ENCODE measurements at places on chromosomes 5 and 9.

- DNase-seq = no peak
These were observed 32.5 kb upstream of the PPP1R26 start for GRCh38 chr9:135447126-135447525.

GRCh38 chr5:10536931-10537579 lies 26.8 kb upstream of the ANKRD33B start:
- no peak for DNase-seq

- DNase-seq = no peak
These were observed 306.2 kb upstream of the ADAMTSL1 start for GRCh38 chr9:18167733-18168132.

DNA sequence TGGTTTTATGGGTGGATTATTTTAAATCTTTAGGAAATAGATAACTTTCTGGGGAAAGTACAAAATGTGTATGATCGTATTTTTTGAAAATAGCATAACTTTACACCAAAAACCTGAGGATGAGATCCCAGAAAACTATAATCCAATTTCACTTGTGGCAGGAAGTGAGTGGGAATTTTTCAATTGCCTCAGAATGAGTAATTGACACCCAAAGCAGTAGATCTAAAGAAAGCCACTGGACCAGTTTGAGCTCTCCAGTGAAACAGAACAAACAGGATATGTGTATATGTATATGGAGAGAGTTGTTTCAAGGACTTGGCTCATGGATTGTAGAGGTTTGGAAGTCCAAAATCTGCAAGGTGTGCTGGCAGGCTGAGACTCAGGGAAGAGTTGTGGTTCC lies 109.2 kb upstream of the SHB start:
- no peak for DNase-seq

- no peak for DNase-seq
These were observed 114.1 kb upstream of the PANK3 start for GRCh38 chr5:168693297-168693696.

GRCh38 chr9:131523086-131523388 lies 8.0 kb downstream of the UCK1 start:
- no peak for DNase-seq

DNA sequence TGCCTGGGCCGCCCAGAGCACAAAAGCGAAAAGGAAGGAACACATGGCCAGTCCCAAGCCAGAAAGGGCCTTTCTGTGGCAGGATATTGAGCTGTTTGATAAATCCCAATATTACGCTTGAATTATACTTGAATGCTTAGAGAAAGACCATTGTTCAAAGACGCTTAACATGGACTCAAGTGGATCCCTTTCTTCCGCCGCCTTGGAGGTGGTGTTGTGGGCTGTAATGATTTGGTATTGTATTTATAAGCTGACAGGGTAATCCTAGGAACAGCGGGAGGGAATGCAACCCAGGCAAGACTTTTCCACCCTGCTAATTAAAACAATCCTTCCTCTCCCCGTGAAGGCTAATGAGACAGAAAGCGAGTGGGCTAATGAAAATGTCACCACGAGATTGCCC lies 24.9 kb downstream of the CFAP77 start:
- no peak for DNase-seq

GRCh38 chr5:98503616-98504015 lies 269.8 kb upstream of the RGMB start:
- no peak for DNase-seq

GRCh38 chr5:153347611-153348010 lies 142.9 kb upstream of the GRIA1 start:
- DNase-seq = no peak

GRCh38 chr9:95171001-95171400 lies 146.5 kb downstream of the FANCC start:
- peak; percentile 43 for DNase-seq

DNA sequence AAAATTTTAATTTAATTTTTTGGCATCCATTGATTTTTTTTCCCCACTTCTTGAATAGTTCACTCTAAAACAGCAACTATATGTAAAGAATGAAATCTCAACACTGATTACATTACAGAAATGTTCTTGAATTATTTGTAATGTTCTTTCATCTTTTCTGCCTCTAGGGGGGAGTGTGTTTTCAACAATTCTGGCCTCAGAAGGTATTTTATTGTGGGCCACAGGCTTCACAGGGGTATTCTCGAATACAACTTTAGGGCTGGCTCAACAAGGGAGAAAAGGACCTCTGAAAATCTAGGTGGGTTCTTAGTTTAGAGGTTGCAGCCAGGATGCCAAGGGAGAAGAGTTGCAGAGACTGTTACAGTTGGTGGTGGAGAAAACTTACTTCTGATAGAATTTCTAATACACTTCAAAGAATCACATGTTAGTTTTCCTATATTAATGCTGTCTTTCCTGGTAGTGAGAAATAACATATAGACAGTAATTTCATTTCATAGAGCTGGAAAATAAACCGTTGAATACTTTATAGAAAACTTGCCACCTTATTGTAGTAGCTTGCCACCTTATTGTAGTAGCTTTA lies 3.6 kb upstream of the NPR3 start:
- peak; percentile 36 for DNase-seq

GRCh38 chr9:136981588-136982231 lies 1.1 kb upstream of the LCNL1 start:
- no peak for DNase-seq

DNA sequence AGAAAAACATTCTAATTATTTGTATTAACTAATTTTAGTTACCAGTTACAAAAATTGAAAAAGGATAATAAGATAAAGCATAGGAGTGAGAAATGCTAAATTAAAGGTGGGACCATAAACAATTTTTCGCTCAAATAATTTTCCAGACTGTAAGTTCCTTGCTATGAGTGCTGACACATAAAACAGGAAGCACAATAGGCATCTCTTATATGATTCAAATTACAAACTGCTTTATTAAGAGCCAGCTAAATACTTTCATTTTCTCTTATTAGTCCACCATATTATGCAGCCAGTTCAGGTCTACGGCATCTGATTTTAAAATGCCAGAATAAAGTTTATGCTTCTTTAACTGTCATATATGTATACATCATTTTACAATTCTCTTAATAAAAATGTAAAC lies 4.4 kb downstream of the RC3H2 start:
- DNase-seq = peak; percentile 37

GRCh38 chr5:128220841-128221240 lies 137.3 kb downstream of the SLC12A2 start:
- DNase-seq = no peak

- no peak for DNase-seq
These were observed 32.6 kb downstream of the NKX2-5 start for GRCh38 chr5:173202266-173202875.

- DNase-seq = no peak
These were observed 5.8 kb downstream of the BRD9 start for GRCh38 chr5:886716-887325.

DNA sequence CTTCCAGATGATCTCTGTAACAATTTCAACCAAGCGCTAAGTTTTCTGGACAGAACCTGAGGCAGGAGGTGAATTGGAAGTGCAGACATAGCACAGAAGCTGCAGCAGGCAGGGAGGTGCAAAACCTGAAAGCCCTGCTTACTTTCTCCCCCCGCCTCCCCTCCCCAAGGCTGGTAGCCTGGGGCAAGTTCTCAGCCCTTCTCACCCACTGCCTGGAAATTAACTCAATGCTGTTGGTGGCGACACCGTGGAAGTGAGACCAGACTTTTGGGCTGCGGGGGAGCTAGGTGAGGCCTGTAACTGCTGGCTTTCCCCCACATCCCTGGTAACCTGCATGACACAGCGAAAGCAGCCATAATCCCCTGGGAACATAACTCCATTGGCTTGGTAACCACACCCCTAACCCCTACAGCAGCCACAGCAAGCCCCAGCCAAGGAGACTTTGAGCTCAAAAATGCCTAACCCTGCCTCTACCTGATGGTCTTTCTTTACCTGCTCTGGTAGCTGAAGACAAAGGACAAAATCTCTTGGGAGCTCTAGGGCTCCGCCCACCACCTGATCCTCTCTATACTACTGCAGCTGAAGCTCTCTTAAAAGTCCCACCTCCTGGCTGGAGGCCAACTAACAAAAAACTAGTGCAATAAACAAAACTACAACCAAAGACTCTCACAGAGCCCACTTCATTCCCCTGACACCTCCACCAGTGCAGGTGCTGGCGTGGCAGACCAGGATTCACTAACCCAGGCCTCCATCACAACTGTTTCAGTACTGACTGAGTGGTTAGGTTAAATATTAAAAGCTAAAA lies 11.9 kb upstream of the OR13C8 start:
- DNase-seq = no peak

DNA sequence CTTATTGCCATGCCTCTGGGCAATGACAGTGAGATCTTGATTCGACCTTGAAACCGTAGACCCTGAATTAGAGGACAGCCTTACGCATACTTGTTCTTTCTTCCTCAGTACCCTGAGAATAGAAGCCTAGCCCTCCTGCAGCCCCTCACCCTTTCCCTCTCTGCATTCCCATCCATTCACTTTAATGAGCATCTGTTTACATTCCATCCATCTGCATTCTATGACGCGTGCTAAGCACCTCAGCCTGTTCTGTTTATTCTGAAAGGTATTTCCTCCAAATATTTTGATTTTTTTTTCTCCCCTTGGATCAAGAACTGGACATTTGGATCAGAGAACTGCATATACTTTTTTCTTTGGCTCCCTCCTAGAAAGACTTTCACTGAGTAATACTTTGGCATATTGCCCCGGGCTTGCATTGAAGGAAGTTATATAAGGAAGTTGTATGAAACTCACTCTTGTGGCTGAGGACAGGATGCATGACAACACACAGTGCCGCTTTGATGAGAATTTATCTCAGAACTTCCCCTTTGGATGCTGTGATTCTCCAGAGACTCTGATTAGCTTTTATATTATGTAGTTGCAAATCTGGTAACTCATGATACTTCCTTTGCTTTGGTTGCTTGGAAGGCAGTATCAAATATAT lies 15.7 kb downstream of the TMEM8B start:
- DNase-seq = peak; percentile 80

GRCh38 chr5:32814620-32815019 lies 103.5 kb downstream of the NPR3 start:
- DNase-seq = no peak

DNA sequence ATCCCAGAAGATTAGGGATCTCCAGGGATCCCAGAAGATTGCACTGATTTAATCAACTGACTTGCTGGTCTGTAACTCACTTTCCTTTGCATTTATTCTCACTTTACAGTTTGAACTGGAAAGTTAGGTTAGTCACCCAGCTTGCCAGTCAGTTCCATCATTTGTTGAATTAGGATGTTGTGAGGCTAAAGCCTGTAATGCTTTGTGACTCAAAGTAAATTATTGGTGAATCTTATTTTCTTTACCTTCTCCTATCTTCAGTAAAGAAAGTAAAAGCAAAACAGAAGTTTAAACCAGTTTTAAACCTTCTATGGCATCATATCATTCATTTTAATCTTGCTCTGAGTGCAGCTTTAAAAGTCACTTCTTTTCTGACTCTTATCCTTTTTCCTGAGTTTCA lies 85.8 kb downstream of the SLC44A1 start:
- no peak for DNase-seq

Measured in fibroblast of villous mesenchyme (primary cell).